AG09319 (cell line): ENCODE measurements at places on chromosomes 2 and 18.

GRCh38 chr2:188324067-188324466, 32.4 kb downstream of the GULP1 start:
- DNase-seq: no peak

DNA sequence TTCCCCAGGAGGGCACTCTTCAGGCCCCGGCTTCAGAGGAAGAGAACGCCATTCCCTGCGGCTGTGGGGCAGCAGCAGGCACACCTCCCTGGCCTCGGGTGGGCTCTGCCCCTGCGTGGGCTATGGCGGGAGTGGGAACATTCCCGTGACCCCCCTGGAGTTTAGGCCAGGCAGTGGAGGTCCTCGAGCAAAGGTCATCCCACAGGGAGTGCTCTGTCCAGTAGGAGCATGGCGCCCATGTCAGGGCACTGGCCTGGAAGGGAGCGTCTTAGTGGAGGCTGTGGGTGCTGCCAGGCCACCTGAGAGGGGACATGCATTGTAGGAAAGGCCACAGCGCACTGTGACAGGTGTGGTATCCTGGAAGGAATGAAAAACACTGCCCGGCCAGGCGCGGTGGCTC, 9.2 kb upstream of the NFATC1 start:
- no peak for DNase-seq

GRCh38 chr2:191222507-191222906, 22.7 kb upstream of the MYO1B start:
- DNase-seq: no peak

DNA sequence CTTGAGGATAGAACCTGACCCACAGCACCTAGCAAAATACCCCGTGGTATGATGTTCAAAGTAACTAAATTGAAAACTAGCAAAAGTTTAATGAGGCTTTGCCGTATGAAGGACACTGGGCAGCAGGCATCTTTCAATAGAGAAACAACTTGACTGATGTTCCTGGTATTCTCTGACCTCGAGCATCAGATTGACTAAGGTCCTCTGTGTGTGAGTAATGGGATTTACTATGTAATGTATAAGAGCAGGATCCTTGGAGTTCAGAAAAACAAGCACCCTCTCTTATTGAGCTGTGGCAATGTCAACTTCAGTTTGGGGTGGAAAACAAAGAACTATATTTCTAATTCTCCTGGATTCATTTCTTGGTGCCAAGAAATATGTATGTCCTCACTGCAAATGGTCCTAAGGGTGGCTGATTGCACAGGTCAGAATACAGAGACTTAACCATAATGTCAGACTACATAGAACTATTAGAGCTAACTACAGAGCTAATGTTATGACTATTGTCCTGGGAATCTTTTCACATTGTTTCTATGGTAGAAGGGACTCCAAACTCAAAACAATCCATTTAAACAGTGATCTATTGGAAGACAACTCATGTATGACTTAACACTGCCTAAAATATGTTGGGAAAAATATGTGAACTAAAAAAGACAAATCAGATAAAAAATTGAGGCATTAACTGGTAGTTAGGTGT, 4.4 kb downstream of the TNFAIP6 start:
- no peak for DNase-seq

GRCh38 chr2:235864302-235864701, 303.9 kb downstream of the GBX2 start:
- DNase-seq: no peak
